ENCODE measurements at places on chromosomes 16 and 17.

GRCh38 chr16:52690468-52690867, 143.5 kb upstream of the TOX3 start:
- no peak for DNase-seq

DNA sequence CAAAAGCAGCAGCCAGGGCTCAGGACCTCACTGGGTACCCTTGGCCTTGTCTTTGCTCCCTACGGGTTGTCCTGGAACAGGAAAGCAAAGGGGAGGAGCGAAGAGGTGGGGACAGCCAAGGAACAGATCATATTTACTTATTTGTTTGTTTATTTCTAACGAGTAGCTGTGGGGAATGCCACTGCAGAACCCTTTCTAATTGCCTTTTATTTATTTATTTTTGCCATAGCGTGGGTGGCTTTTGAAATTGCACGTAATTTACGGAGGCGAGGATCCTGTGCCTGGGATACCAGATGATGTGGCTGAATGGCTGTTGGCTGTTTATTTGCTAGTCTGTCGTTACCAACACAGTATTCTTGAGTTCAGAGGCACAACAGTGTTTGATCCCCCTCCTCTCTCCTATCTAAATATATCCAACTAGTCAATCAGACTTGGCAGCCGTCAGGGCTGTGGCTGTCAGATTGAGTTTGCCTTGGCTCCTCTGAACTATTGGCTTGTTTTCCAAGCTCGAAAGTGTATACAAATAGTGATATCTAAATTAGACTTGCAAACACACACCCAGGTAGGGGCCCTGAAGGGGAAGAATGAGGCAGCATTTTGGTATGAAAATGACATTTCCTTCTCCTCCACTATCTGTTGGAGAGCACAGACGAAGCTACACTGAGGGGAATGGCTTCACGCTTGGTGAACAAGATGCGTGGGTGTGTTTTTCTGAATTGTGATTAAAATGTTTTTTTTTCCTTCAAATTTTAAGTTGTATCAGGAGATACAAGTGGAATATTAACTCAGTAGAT, 110.4 kb downstream of the MSI2 start:
- DNase-seq: no peak

DNA sequence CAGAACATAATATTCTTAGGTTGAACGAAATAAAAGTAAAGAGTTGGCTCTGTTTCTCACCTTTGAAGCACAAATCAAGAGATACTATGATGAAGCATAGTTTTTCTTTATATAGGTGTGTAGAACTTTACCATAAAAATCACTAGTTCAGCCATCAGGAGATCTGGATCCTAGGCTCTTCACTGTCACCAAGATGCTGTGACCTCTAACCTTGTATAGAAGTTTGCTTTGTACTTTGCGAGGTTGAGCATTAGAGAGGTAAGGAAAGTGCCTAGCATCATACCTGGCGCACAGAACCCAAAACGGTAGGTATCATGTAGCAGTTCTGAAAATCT, 553 bp upstream of the CDC6 start:
- no peak for DNase-seq

DNA sequence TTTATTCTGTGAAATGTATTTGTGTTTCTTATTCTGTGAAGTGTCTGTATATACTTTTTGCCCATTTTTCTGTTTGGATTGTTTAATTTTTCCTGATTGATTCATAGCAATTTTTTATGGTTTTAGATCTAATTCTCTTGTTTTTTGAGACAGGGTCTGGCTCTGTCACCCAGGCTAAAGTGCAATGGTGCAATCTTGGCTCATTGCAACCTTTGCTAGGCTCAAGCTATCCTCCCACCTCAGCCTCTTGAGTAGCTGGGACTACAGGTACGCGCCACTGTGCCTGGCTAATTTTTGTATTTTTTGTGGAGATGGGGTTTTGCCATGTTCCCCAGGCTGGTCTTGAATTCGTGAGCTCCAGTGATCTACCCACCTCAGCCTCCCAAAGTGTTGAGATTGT, 31.5 kb downstream of the NF1 start:
- no peak for DNase-seq

DNA sequence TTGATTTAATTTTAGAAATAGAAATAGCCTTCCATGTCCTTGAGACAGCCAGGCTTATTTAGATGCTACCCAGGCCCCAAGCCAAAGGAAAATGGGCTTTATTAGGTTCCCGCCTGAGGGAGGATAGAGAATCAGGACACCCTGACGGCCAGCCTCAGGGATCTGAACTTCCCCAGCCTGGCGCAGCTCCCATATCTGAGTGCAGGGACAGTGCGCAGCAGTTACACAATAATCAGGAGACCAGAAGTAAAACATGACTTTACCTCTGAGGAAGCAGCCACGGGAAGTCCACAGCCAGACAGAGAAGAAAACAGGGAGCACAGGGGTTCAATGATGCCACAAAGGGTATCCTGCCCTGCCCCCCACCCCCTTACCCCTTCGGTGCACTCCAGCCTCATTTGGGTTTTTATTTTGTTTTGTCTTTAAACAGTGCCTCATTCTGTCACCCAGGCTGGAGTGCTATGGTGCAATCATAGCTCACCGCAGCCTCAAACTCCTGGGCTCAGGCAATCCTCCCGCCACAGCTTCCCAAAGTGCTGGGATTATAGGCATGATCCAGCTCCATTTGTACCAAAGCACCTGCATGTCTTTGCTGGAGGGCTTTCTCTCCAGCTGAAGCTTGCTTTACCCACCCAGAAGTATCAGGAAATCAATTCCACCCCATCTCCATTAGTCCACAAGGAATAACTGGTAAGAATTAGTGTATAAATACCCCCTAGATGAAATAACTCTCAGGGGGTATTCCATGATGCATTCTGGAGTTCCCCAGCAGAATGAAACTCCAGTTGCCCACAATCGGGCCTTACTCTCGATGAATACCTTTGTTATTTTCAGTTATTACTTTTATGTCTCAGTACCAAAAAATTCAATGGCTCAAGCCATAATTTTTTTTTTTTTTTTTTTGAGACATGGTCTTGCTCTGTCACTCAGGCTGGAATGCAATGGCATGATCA, 21.9 kb downstream of the ORC6 start:
- DNase-seq: no peak

- DNase-seq: no peak
Measured at GRCh38 chr17:62668091-62668804, 40.8 kb downstream of the MRC2 start.
